ENCODE measurements at places on chromosomes 3 and 15. TPM values are rescaled to one million over a fixed set of nuclear protein-coding genes. Genes with fewer than 3 reads are reported as not detected.

The TARS3 gene
- 11.8 TPM for total RNA-seq

The ACTRT3 gene
- total RNA-seq, result 0.49 TPM

The TPRA1 gene
- total RNA-seq, result 34.5 TPM

The ZNF710 gene
- 14.1 TPM for total RNA-seq

The MELTF gene
- total RNA-seq, result 3.3 TPM

The COL6A5 gene
- total RNA-seq, result not detected

The PPP1R14D gene
- total RNA-seq, result not detected

The RTF1 gene
- 36.3 TPM for total RNA-seq

The CSPG4 gene
- not detected for total RNA-seq

The CIDEC gene
- not detected for total RNA-seq

The BNIP2 gene
- total RNA-seq, result 75.2 TPM

The SGO1 gene
- 43.5 TPM for total RNA-seq

The TERC gene
- total RNA-seq, result 10.5 TPM

The FOXP1 gene
- 68.8 TPM for total RNA-seq

The GRAMD1C gene
- 0.40 TPM for total RNA-seq

The TRIM59 gene
- total RNA-seq, result 48.0 TPM

The FAM131A gene
- 4.5 TPM for total RNA-seq

The GBE1 gene
- total RNA-seq, result 18.0 TPM

The UBR1 gene
- total RNA-seq, result 42.1 TPM

The NUP210 gene
- 236 TPM for total RNA-seq

The FAM219B gene
- 95.2 TPM for total RNA-seq

The DNAJB8 gene
- total RNA-seq, result not detected

The PLCD1 gene
- total RNA-seq, result 12.3 TPM

The PPIB gene
- total RNA-seq, result 308 TPM

The PCSK6 gene
- 0.44 TPM for total RNA-seq

Data from activated CD8-positive, alpha-beta memory T cell treated with anti-CD3 and anti-CD28 coated beads, Interleukin-2, amount 10 ng/mL, durations not matched to agents 7 days and 5 days (primary cell).